Stimulated activated CD4-positive, alpha-beta T cell treated with anti-CD3 and anti-CD28 coated beads, Interleukin-12 subunit alpha, Interleukin-12 subunit beta, amount 100 ng/mL, for 48 hours (primary cell): ENCODE measurements at places on chromosomes 11 and 22.

GRCh38 chr22:31857247-31857646, 87.1 kb upstream of the YWHAH start:
- no peak for DNase-seq

DNA sequence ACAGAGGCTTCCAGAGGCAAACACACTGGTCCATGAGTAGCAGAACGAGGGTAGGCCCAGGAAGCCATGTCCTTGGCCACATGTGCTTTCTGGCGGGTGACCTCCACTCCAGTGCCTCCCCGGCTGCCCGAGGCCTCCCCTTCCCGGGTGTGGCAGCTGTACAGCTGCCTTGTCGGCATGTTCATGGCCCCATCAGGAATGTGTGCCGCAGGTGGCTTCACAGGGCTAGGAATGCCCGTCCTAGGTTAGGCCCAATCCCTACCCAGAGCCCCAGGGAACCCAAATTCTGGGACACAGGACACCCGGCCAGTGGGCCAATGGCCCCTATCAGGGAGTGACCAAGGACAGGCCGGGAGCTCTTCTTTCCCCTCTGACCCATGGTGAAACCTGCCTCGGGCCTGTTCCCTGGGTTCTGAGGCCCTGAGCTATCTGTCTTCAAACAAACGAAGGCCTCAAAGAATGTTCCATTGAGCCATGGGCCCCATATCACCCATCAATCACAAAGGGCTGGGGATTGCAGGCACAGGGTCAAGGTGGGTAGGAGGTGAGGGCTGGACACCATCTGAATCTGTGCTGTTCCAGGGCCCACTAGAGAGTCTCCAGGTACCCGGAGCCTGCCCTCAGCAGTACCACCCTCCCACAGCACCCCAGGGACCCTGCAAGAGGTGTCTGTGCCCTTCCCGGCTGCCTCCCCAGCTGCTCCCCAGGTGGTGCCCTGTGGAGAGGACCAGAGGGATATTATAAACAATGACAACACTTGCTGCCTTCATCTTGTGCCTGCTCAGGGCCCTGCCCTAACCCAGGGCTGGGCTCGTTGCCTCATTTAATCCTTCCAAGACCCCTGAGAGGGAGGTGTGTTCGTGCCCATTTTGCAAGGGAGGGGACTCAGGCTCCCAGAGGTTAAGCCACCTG, 4.0 kb upstream of the CDKN1C start:
- DNase-seq, result no peak

DNA sequence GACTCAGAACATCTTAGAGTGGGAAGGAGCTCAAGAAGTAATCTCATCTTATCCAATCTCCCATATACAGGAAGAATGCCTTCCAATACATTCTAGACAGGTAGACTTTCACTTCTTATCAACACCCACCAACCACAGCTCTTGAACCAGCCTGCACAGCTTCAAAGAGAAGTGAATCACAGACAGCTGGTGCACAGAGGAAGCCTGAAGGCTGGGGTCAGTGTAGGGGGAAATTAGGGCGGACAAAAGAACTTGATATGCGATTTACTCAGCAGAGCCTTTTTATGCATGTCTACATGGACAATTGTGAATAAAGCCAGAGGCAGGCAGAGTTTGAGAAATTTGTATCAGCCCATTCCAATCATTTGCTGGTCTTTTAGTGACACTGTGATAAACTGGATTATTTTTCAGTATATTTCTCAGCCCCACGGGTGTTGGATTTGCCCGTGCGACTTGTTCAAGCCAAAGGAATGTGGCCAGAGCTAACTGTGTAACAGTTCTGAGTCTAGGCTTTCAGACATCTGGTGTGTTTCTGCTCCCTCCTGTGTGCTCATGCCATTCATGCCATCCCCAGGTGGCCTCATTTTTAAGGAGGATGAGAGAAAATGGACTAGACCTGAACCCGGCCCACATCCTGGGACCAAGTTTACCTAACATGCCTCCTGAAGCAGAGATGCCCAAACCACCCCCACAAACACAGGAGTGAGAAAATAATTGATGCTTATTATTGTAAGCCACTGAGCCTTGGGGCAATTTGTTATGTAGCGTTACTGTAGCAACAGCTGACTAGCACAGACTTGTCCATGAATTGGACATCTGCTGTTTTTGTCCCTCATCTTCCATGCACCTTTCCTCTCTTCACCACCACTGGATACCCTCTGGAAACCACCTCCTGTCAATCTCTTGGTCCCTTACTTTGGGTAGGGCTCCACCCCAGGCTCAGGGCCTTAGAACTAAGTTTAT, 137.5 kb upstream of the HSD17B12 start:
- DNase-seq, result no peak

GRCh38 chr11:74138021-74138420, 32.8 kb downstream of the C2CD3 start:
- no peak for DNase-seq

- no peak for DNase-seq
These were observed 7.8 kb upstream of the BMAL1 start for GRCh38 chr11:13269775-13270174.

DNA sequence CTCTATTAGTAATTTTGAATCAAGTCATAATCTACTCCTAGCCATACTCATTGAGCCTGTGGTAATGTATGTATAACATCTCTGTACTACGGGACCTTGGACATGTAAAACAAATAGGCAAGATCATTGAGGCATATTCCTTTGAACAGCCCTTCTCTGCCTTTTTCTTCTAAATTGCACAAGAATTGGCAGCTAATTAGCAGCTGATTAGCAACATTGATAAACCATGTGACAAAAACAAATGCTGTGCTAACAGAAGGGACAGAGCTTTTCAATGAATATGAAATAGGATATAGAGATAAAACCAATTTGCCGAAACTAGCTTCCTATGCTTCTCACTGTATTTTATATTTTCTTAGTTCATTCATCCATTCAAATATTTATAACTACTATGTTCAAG, 1474.2 kb downstream of the FAM181B start:
- no peak for DNase-seq

DNA sequence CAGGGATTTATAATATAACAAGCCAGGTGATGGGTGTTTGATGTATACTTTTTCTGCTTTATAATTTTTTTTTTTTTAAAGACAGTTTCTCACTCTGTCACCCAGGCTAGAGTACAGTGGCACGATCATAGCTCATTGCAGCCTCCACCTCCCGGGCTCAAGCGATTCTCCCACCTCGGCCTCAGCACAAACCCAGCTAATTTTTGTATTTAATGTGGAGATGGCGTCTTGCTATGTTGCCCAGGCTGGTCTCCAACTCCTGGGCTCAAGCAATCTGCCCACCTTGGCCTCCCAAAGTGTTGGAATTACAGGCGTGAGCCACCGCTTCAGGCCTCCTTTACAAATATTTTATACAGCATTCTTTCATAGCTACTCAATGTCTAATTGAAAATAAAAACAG, 48.6 kb downstream of the MORC2 start:
- no peak for DNase-seq

DNA sequence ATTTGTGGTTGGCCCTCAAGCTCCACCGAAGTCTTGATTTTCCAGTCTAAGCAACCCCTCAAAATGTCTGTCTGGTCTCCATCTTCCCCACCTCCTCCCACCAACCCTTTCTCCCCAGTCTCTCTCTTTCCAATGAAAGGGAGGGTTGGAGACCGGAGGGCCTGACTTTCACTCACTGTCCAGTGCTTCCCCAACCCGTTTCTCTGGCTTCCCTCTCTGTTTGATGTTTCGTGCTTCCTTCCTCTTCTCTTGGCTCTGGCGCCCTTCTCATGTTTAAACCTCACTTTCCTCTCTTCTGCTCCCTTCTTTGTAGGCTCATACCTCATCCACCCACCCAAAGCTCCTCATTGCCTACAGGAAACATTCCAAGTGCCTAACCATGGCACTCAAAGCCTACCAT, 11.1 kb upstream of the VPS37C start:
- DNase-seq, result no peak

GRCh38 chr11:78045851-78046485, 17.7 kb upstream of the THRSP start:
- peak; percentile 73 for DNase-seq

GRCh38 chr11:71066311-71066710, 186.1 kb downstream of the SHANK2 start:
- no peak for DNase-seq

GRCh38 chr11:79434283-79434682, 6.5 kb downstream of the TENM4 start:
- DNase-seq, result no peak

GRCh38 chr11:79592824-79593223, 152.0 kb upstream of the TENM4 start:
- no peak for DNase-seq

GRCh38 chr22:44919691-44920090, 90.1 kb downstream of the PHF21B start:
- DNase-seq, result no peak

GRCh38 chr11:65911682-65912568, 6.9 kb downstream of the C11orf68 start:
- no peak for DNase-seq

GRCh38 chr11:44556735-44557409, 8.6 kb upstream of the CD82 start:
- peak; percentile 62 for DNase-seq

- no peak for DNase-seq
These were observed 1.6 kb upstream of the THOC5 start for GRCh38 chr22:29555065-29555644.

DNA sequence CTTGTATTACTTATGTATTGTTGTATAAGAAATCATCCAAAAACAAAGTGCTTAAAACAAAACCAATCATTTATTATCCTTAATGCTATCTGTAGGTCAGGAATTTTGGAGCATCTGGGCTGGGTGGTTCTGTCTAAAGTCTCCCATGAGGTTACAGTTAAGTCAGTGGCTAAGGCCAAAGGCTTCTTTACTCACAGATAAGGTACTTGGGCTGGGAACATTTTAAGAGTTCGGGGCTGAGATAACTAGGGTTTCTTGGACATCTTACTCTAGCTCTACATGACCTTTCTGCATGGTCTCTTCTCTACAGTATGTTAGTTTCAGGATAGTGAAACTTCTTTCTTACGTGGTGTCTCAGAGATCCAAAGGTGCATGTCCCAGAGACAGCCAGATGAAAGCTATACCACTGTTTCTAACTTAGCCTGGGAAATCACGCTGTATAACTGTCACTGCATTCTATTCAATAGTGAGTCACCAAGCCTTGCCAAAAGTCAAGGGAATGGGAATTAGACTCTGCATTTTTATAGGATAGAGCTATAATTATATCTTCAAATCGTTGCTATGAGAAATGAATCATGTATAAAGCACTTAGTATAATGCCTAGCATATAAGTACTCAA, 29.6 kb downstream of the SOX6 start:
- DNase-seq, result no peak

DNA sequence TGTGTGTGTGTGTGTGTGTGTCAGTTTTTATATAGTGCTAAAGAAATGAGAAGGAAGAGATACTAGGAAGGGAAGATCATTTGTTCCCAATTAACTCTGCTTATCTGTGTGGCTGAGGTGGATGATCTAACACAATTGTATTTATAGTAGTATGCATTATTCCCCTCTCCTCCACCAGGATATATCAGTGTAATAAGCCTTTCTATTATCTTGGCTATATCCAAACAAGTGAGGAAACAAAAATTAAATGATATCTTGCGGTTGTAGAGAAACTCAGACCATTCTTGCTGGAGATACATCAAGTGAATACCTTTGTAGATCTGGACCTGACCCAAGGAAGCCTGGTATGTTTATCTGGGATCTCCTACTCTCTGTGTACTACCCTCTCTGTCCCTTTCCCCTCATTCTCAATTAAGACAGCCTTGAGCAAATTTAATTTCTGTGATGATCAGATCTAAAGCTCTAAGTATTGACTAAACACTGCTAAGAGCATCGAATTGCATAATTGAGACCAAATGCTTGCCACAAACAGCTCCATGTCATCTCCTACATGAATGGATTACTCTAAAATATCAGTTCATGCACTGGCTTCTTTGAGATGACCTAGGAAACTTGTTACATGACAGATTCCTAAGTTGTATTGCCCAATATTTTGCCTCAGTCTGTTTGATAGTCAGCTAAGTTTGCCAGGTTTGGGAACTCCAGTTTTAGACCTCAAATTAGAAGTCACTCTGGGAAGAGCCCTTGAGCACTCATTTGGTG, 185.3 kb upstream of the CTSC start:
- no peak for DNase-seq

DNA sequence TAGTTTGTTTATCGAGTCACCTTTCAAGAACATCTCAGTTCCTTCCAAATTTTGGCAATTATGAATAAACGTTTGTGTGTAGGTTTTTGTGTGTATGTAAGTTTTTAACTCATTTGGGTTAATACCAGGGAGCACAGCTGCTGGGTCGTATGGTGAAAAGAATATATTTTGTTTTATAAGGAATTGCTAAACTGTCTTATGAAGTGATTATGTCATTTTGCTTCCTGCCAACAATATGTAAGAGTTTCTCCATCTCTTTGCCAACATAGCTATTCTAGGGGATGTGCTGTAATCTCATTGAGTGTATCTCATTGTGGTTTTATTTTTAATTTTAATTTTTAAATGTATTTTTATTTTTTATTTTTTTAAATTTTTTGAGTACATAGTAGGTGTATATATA, 27.3 kb downstream of the BCL2L13 start:
- DNase-seq, result no peak

- no peak for DNase-seq
These were observed 247.8 kb upstream of the ZC3H12C start for GRCh38 chr11:109845437-109845836.

DNA sequence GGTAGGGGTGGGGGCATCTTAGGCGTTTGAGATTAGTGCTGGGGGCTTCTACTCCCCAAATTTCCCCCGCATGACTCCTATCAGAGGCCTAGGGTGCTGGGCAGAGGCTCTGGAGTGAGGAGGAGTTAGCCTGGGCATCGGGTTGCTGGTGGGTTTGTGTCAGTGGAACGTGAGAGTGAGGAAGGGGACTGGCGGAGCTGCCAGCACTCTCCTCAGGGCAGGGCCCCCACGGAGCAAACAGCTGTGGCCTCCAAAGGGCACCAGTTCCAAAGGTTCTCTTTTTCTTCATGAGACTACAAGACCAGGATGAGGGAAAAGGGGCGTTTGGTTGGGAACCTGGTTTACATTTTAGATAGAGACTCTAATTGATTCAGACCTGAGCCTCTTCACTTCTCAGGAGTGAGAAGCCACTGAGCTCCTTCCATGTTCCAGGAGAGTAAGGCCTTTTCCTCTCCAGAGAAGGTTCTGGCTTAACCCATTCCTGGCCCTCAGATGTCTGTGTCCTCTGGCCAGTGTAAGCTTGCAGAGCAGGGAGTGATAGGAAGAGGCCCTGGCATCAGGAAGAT, 35.6 kb upstream of the CDON start:
- DNase-seq, result no peak

- DNase-seq, result no peak
These were observed 10.5 kb downstream of the TOLLIP start for GRCh38 chr11:1298695-1299492.

DNA sequence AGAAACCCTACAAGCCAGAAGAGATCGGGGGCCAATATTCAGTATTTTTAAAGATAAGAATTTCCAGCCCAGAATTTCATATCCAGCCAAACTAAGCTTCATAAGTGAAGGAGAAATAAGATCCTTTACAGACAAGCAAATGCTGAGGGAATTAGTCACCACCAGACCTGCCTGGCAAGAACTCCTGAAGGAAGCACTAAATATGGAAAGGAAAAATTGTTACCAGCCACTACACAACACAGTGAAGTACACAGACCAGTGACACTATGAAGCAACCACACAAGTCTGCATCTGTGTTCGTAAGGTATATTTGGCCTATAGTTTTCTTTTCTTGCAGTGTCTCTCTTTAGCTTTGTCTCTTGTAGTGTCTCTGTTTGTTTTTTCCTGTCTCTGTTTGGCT, 29.0 kb downstream of the TMEM225 start:
- no peak for DNase-seq
